Prostate gland (tissue), 2 donors: ENCODE measurements at places on chromosomes 6 and 20. TPM values are rescaled to one million over a fixed set of nuclear protein-coding genes. Genes with fewer than 3 reads are reported as not detected.

The TNF gene
- total RNA-seq = not detected

The ZSCAN16 gene
- 5.3 TPM for total RNA-seq

The DDO gene
- 2.1 TPM for total RNA-seq

DNA sequence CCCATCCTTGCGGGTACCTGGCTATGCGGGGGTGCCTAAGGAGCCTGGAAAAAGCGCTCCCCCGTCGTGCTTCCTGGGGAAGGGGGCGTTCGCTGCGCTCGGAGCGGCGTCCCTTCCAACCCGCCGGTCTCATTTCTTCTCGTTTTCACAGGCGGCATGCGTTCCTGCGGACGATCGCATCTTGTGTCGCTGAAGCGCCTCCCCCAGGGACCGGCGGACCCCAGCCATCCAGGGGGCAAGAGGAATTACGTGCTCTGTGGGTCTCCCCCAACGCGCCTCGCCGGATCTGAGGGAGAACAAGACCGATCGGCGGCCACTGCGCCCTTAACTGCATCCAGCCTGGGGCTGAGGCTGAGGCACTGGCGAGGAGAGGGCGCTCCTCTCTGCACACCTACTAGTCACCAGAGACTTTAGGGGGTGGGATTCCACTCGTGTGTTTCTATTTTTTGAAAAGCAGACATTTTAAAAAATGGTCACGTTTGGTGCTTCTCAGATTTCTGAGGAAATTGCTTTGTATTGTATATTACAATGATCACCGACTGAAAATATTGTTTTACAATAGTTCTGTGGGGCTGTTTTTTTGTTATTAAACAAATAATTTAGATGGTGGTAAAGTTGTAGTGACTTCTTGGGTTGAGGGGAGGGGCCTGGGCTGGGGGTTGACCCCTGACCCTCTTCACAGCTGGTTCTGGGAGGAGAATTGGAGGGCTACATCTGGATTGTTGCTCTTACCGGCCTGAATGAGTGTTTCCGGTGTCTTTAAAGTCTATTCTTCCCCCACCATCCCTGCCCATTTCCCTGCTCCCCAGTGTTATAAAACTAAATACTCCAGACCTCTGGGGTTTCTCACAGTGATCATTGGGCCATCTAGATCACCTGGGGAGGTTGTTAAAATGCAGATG lies 1.1 kb downstream of the ID1 start:
- H3K27ac ChIP-seq = peak overlapping the region; percentile 86
- H3K4me3 ChIP-seq = peak overlapping the region; percentile 69
- H3K4me1 ChIP-seq = peaks cover 16% of the 10 kb centered on the region
- no peaks in the 10 kb centered on the region for H3K36me3 ChIP-seq
- no peaks in the 10 kb centered on the region for H3K27me3 ChIP-seq

GRCh38 chr6:15292721-15293302 lies 46.9 kb downstream of the JARID2 start:
- no peaks in the 10 kb centered on the region for H3K36me3 ChIP-seq
- H3K27me3 ChIP-seq = no peaks in the 10 kb centered on the region
- H3K4me1 ChIP-seq = peaks cover 3% of the 10 kb centered on the region
- H3K27ac ChIP-seq = no peak overlapping the region
- no peak overlapping the region for H3K4me3 ChIP-seq

The MYT1 gene
- 0.27 TPM for total RNA-seq

- no peak overlapping the region for H3K27ac ChIP-seq
- no peak overlapping the region for H3K4me3 ChIP-seq
- no peaks in the 10 kb centered on the region for H3K4me1 ChIP-seq
- no peak for DNase-seq
- H3K36me3 ChIP-seq = no peaks in the 10 kb centered on the region
These were observed 74.8 kb upstream of the FLRT3 start for GRCh38 chr20:14412065-14412681.
